ENCODE measurements at places on chromosomes 4 and X.
A peak's percentile ranks its signal among the peaks of the same experiment; 100 is the strongest.

- no peak for DNase-seq
Measured at GRCh38 chr4:139245590-139245989, 34.4 kb downstream of the MGARP start.

GRCh38 chr4:151745481-151746231, 15.2 kb downstream of the GATB start:
- no peak for DNase-seq

DNA sequence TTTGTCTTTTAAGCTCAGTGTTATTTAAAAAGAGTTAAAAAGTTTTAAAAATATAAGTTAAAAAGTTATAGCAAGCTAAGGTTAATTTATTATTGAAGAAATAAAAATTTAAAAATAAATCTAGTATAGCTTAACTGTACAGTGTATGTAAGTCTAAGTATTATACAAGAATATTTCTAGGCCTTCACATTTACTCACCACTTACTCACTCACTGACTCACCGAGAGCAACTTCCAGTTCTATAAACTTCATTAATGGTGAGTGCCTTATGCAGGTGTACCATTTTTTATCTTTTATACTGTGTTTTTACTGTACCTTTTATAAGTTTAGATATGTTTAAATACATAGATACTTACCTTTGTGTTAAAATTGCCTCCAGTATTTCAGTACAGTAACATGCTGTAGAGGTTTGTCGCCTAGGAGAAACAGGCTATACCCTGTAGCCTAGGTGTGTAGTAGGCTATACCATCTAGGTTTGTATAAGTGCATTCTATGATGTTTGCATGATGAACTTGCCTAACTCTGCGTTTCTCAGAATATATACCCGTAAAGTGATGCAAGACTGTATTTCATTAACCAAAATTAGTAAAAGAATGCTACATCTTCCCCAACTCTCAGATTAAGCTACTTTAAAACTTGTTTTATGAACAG, 202.9 kb downstream of the CFAP299 start:
- no peak for DNase-seq

GRCh38 chr4:99078336-99078735, 10.3 kb downstream of the ADH5 start:
- DNase-seq = no peak

- peak; percentile 97 for DNase-seq
Measured at GRCh38 chr4:53365486-53366300, at the start of gene SCFD2. Gene SCFD2 (minus strand): TSS chr4:53366061.

DNA sequence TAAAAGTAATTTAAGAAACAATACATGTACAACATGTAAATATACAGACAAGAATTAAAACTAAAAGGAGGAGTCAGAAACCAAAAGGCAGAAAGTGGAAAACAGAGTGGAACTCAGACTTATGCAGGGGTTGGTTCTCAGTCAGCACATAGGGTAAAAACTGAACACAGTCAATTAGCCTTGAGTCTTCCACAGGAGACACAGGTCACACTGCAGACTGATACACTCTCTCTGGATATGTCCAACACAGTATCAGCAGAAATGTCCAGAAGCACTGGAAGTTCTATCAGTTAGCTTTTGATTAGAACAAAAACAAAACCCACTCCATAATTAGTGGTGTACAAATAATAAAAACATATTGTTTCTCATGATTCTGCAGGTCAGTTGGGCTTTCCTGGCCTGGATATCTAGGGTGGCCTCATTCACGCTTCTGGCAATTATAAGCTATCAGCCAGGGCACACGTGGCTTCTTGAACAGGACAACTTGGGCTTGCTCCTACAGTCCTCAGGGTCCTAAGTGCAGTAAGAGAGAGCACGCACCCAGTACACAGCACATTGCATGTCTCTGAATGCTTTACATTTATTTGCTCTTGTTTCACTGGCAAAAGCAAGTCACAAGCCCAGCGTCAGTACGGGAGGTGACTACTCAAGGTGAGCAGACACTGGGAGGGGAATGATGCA, 21.6 kb downstream of the TEC start:
- no peak for DNase-seq

DNA sequence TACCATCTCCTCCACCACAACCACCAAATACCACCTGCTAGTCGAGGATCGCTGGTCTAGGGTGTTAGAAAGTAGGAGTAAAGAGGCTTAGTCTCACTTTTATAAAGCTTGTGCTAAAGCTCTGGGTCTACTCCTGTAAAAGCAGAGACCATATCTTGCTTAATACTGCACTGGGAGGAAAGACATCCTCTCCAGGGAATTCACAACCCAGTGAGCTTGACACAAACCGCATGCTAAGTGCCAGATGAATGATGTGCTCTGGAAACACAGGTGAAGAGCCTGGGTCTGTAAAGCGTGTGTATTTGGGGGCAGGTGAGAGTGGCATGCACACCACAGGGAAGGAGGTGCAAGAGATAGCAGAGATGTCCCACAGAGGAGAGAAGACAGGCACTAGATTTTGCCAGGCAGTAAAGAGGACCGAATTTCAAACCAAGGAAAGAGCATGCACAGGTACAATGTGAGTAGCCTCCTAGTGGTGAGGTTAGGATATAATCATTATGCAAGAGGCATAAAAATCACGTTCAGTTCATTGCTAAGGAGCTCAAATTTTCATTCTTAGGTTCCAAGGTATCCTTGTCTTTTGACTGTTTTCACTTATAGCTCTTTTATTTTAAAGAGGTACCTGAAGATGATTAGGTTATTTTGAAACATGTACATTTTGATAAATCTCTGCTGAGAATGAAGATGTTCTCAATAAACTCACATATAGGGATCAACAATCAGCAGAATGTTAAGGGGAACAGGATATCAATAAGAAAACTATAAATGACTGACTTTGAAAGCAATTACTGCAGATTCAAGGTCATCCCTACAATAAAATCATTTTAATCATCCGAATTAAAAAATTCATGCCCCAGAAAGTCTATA, 20.7 kb downstream of the TAPT1 start:
- DNase-seq = no peak

DNA sequence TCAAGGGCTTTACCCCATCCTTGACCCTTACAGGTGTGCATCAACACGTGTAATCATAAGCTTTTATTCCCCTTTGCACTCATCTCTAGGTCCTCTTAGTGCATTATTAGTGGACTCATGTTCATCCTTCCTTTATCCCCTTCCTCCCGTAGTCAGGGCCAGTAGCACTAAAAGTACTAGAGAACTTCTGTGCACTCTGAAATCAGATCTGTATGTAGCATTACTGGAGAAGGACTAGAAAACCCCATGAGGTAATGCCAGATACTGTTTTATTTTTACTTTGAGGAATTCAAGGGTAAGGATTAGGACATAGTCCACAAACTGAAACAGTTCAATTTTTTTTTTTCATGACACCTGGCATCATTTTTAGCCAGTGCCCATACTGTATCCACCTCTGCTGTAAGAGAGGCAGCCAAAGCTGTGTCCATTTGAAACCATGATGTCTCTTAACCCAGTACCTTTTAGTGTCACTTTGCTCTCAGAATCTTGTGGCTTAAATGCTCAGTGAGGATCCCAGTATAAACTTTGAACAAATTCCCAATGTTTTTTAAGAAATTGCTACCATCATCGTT, 134.7 kb downstream of the FNIP2 start:
- no peak for DNase-seq

Measured in mesenteric fat pad (tissue), 1 donor.